ENCODE measurements at places on chromosomes 11 and 22.

- H3K36me3 ChIP-seq = no peaks in the 10 kb centered on the region
- peaks cover 21% of the 10 kb centered on the region for H3K27me3 ChIP-seq
- H3K4me3 ChIP-seq = no peak overlapping the region
These were observed 87.7 kb downstream of the TMPRSS5 start for GRCh38 chr11:113618360-113618759.

DNA sequence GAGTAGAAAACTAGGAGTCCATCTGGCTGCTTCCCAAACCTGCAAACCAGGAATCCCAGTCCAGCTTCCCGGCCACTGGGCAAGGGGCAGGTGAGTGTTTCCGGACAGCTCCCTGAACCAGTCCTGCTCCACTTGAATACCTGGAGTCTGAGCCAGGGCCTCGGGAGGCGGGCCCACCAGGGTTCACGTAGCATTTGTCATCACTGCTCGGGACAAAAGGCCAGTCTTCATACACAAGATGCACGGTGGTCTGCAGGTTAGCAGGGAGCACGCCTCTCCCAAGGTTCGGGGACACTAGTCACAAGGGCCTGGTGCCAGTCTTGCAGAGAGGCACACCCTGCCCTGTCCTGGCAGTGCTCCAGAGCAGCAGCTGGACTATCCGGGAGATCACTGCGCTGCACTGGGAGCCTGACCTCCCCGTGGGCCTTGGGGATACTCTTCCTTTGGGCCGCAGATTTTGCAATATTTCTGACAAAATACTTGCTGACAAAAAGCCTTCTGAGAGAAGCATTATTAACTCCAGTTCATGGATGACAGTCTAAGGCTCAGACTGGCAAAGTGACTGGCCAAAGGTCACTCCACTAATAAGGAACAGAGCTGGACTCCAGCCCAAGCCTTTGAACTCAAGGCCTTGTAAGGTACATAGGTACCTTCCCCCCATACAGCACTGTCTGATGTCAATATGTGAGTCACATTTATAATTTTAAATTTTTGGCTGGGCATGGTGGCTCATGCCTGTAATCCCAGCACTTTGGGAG is 25.1 kb downstream of the CD6 start:
- H3K27me3 ChIP-seq = no peaks in the 10 kb centered on the region
- H3K36me3 ChIP-seq = no peaks in the 10 kb centered on the region
- H3K4me1 ChIP-seq = peaks cover 6% of the 10 kb centered on the region

DNA sequence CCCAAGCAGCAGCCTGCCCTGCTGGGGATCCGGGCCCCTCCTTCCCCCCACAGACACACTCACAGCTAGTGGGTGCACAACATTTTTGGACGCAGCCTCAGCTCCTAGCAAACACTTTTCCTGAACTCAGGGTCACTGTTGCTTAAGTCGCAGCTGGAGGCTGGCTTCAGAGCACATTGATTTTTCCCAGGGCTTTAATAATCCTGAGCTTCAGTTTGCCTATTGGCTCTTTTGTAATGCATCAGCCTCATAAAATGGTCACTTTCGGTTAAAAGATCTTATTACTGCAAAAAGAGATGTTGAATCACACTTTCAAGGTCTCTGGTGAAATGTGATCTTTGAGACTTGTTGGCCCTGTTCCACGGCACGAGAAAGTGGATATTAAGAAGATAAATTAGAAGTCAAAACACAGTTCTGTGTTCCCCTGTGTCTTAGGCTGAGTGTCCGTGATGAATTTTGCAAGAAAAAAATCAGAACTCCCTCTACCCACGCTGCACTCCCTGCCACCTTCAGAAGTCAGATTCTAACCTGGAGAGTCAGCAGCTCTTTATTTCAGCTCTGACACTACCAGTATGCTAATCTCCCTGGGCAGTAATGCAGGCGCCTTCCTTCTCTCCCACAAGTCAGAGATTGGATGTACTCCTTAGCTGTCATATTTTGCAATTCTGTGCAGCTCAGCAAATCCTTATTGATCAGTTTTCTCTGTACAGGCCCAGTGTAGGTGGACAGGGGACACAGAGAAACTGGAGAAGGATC is 158.2 kb upstream of the E2F8 start:
- H3K36me3 ChIP-seq = no peaks in the 10 kb centered on the region
- H3K27me3 ChIP-seq = no peaks in the 10 kb centered on the region
- H3K27ac ChIP-seq = no peak overlapping the region
- no peak for ATAC-seq

GRCh38 chr11:34006876-34007275 is 44.7 kb upstream of the CAPRIN1 start:
- H3K4me3 ChIP-seq = no peak overlapping the region
- H3K4me1 ChIP-seq = no peaks in the 10 kb centered on the region
- no peak overlapping the region for H3K27ac ChIP-seq
- ATAC-seq = no peak
- H3K27me3 ChIP-seq = peaks cover 18% of the 10 kb centered on the region

GRCh38 chr11:75879737-75880136 is 64.7 kb downstream of the UVRAG start:
- H3K36me3 ChIP-seq = peaks cover 53% of the 10 kb centered on the region
- no peak overlapping the region for H3K4me3 ChIP-seq
- peaks cover 69% of the 10 kb centered on the region for H3K4me1 ChIP-seq
- no peak for ATAC-seq
- H3K27me3 ChIP-seq = no peaks in the 10 kb centered on the region

DNA sequence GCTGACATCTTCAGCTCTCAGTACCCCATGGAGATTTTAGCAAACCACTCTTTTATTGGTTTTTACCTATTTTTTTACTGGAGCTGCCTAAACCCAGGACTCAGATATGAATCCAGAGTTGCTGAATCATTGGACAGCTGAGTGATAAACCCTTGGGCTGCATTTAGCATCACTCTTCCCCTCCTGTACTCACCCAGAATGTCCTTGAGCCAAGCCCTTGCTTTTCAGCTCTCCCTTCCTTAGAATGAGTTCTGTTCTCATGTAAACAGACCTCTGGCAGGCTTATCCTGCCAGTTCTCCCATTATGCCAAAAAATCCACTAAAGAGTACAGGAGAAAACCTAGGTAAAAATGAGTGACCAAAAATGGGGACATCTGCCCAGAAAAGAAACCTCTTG is 200.1 kb upstream of the POU2AF2 start:
- H3K4me3 ChIP-seq = no peak overlapping the region
- H3K36me3 ChIP-seq = no peaks in the 10 kb centered on the region

DNA sequence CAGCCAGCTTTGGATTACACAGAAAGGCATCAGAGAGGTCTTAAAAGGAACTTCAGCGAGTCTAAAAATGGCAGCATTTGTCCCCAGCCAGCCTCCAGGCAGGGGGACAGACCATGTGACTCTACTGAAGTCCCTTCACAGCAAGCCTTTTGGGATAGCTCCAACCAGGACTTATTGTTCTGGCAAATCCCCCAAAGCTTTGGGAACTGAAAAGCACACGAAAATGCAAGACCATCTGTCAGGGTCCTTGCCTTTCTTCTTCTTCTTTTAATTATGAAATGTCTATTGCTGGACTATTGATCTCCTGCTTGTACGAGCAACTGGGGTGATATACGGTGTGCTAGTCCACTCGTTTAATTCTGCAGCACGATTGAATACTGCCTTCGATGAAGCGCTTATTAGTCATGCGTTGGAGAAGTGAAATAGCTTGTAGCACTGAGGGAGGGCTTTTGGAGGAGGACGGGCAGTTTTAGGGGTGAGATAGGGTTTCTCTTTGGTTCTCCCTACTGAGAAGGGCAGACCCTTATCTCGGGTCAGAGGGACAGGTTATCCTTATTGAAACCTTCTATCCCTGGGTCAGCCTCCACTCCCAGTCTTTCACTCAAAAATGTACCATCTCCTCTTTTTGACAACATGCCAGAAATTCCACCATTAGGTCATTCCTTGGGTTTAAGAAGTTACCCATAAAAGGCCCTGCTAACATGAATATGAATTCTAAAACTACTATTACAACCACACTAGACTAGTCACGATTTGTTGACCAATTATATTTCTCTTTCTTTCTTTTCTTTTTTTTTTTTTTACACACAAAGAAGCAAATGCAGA is 416.4 kb downstream of the MIAT start:
- no peak for ATAC-seq
- peaks cover 23% of the 10 kb centered on the region for H3K27me3 ChIP-seq
- peaks cover 6% of the 10 kb centered on the region for H3K4me1 ChIP-seq
- H3K36me3 ChIP-seq = no peaks in the 10 kb centered on the region

Data from stimulated activated memory B cell treated with anti-CD40 and anti-IgM and Interleukin-4, amounts not matched to agents 10 μg/mL and 1 μg/mL and 100 μg/mL, for 72 hours (primary cell).